ENCODE measurements at places on chromosomes 3 and 15.

- no peak for DNase-seq
Measured at GRCh38 chr3:120399372-120399771, 50.2 kb upstream of the LRRC58 start.

GRCh38 chr3:144067059-144067458 lies 95.4 kb downstream of the DIPK2A start:
- no peak for DNase-seq

DNA sequence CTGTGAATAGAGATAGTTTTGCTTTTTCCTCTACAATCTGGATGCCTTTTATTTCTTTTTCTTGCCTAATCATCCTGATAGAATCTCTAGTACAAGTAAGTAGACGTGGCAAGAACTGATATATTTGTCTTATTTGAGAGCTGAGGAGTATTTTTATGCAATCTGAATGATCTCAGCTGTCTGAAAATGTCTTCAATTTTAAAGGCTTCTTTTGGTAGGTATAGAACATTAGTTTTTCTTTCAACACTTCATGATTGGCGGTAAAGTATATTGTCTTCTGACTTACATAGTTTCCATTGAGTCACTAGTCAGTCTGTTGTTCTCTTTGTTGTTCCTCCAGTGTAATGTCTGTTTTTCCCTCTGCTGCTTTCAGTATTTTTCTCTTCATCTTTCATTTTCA lies 31.3 kb downstream of the MGA start:
- peak; percentile 54 for DNase-seq

GRCh38 chr3:184486614-184487013 lies 75.0 kb upstream of the EPHB3 start:
- DNase-seq = peak; percentile 26

GRCh38 chr15:65903296-65904073 lies 34.2 kb downstream of the RAB11A start:
- peak; percentile 21 for DNase-seq

DNA sequence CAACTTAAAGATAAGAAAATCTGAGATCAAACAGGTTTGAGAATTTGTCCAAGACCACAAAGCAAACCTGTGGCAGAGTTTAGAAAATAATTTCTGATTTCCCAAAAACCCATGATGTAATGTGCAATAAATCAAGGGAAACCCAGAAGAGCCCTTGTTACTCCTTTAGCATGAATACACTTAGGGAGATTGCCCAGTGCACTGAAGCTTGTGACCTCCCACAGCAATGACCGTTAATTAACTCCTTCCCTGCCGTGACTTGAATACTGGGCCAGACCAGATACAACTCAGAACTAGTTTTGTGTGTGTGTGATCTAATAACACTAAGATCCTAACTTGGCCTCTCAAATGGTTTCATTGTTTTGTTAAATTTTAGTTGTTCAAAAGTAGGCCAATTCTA lies 2.5 kb downstream of the PRKAR2A start:
- DNase-seq = no peak

- no peak for DNase-seq
Measured at GRCh38 chr15:78978601-78979179, 33.8 kb upstream of the CTSH start.

DNA sequence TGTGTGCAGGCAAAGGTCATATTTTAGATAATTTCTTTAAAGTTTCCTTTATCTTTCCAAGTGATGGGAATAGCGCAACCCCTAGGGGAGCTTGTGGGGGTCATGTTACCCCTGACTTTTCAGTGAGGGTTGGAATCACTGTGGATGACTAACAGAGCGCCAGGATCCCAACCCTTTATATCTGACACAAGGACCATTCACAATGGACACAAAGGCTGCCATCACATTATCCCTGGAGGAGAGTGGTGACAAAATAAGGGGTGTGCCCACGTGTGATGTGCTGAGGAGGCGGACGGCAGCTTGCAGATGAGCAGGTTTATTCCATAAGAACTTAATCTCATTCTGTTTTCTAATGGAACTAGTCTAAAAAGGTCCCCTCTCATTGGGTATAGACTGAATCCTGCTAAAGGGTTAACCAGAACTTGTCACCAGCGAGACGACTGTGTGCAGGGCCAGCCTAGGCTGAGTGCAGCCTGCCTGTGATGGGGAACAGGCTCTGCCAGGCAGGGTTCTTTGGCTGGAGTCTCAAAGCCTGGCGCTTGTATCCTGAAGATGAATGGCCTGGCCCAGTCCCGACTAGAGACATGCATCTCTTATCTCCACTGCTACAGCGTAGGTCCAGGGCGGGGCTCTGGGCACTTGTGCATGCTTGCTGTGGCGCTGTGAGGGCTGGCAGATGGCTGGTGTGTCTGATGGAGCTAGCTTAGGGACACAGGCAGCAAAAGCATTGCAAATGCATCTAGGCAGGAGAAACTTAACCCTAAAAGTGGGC lies 50.2 kb downstream of the CHDH start:
- no peak for DNase-seq

DNA sequence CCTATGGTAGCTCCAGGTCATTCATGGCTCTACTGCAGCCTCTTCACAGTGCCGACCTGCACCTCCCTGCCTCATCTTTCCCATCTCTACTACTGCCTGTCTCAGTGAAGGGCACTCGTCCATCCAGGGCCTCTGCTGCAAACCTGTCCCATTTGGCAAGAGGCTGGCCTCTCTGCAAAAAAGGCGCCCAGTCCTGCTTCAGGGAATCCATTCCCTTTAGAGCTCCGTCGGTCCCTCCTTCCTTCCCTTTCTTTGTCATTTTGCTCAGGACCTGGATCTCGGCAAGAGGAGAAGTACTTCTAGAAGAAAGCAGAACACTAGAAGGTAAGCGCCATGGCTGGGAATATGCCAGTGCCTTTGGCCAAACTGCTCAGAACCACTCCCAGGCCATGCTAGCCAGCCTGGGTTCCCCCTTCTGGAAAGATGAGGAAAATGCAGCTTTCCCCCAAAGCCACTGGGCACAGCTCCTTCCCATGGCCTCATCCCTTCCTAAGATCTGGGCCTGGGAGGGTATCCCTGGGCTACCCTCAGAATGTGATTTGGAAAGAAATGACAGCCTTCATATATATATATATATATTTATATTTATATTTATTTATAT lies 6.4 kb upstream of the ISL2 start:
- peak; percentile 41 for DNase-seq

DNA sequence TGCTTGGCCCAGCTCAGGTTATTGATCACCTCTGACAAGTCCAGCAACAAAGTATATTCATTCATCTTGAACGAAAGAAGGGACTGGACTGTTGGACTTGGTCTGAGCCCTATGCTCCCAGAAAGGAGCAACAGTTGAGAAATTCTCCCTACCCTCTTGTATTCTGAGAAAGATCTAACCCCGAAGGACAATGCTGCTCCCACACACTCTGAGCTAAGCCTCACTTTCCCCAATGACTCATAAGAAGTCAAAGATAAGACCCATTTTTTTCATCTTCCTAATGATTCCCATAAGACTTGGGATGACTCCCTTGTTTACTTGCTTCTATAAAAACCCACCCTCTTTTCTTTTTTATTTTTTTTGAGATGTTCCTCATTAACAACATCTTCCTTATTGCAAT lies 549.4 kb upstream of the MDFIC2 start:
- DNase-seq = peak; percentile 51

DNA sequence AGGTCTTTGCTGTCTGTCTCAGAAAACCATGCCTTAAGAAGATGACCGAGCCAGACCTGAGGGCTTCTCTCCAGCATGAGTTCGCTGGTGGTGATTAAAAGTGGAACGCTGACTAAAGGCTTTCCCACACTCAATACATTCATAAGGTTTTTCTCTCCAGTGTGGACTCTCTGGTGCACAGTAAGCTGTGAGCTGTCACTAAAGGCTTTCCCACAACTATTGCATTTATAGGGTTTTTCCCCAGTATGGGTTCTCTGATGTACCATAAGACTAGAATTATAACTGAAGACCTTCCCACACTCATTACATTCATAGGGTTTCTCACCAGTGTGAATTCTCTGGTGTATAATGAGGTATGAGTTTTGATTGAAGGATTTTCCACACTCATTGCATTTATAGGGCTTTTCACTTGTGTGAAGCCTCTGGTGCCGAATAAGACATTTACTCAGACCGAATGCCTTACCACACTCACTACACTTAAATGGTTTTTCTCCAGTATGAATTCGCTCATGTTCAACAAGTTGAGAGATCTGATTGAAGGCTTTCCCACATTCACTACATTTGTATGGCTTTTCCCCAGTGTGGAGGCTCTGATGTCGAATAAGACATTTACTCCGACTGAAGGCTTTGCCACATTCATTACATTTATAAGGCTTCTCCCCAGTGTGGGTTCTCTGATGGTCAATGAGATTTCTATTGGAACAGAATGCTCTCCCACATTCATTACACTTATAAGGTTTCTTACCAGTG lies 21.9 kb upstream of the ZNF445 start:
- no peak for DNase-seq

DNA sequence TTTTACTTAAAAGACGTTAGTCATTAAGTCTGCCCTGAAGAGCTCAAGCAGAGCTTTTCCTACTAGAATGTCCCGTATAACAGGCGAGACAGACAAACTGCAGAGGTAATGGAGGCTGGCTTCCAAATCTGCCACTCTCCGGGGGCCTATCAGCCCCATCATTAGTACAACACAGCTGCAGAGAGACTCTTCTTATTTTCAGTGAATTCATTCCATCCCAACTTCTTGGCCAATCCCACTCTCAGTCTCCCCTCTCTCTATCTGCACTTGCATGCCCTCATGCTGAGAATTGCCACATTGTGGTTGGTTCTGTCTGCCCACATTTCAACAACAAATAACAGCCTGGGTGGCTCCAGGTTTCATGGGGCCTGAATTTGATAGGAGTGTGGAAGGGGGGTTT lies 412.7 kb downstream of the ERC2 start:
- no peak for DNase-seq

DNA sequence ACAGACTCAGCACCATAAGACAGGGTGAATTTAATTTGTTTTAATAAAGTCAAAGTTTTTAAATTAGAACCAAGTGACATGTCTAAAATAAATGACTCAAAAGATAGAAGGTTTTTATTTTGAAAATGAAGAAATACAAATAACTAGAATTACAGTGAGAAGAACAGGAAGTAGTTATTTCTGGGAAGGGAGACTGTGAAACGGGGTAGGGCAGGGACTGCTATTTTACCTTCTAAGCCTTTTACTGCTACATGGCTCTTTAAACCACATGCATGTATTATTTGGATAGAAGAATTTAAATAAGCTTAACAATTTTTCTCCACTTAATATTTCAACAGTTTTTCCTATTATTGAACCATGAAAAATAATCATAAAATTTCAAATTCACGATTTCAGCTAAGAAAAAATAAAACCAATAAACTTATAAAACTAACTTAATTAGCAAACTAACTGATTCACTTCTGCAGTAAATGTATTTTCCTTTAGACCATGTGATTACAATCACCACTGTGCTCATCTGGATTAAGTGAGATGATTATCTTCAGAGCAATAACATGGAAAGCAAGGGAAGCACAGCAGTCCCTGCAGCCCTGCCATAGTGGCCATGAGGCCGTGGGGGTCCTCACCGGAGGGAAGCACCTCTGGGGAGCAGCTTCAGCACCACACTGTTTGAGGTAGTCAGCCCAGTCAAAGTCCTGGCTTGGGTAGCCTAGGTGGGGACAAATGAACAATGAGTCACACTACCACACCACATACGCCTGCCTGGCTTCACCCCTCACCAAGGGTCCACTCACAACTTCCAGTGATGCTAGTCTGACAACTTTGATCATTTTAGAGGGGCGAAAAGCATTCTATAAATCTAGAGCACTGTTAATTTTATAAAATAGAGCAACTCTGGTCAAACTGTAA lies 28.3 kb upstream of the STIMATE start:
- no peak for DNase-seq

- DNase-seq = peak; percentile 43
Measured at GRCh38 chr15:35851491-35851890, 305.5 kb upstream of the DPH6 start.

- no peak for DNase-seq
Measured at GRCh38 chr3:169965562-169966427, 812 bp upstream of the SEC62 start.

- peak; percentile 79 for DNase-seq
Measured at GRCh38 chr15:32905481-32905880, 187.7 kb downstream of the GREM1 start.

DNA sequence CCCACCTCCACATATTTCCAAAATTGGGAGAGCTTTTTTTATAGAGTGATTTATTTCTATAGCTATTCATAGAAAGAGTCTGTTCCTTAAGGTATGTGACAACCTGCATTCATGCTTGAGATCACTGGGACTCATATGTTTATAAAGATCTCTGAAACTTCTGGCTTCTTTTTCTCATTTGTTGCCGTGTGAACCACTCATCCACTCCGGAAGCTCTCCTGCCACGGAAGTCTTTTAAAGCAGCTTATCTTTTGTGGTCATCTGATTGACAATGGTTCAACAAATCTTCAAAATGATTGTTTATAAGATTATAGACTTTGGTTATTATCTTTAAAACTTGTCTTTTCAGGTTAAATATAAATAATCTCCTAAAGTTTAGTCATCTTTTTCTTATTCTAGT lies 260.5 kb downstream of the C3orf38 start:
- no peak for DNase-seq
